ENCODE measurements at places on chromosomes 13 and 19.

DNA sequence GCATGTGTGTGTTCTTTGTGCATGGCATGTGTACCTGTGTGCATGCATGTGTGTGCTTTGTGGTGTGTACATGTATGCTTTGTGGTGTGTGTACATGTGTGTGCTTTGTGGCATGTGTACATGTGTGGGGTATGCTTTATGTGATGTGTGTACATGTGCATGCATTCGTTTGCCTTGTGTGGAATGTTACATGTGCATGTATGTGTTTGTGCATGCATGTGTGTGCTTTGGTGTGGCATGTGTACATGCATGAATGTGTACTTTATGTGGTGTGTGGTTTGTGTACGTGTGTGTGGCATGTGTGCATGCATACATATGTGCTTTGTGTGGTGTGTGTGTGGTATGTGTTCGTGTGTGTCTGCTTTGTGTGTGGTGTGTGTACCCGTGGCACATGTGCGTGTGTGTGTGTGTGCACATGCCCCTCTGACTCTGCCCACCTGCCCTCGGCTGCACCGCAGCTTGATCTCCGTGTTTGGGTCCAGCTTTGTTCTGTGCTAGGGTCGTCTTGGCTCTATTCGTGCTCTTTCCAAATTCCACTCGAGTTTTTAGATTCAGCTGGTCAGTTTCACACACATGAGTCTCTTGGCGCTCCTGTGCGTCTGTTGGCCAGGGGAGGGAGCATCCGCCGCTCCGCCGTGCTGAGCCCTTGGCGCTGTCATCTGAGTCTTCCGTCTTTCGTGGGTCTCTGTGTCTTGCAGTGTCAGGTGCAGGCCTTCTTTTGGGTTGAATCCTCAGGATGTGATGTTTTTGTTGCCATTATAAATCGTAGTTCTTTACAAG is 46.5 kb upstream of the TFDP1 start:
- no peak for DNase-seq

DNA sequence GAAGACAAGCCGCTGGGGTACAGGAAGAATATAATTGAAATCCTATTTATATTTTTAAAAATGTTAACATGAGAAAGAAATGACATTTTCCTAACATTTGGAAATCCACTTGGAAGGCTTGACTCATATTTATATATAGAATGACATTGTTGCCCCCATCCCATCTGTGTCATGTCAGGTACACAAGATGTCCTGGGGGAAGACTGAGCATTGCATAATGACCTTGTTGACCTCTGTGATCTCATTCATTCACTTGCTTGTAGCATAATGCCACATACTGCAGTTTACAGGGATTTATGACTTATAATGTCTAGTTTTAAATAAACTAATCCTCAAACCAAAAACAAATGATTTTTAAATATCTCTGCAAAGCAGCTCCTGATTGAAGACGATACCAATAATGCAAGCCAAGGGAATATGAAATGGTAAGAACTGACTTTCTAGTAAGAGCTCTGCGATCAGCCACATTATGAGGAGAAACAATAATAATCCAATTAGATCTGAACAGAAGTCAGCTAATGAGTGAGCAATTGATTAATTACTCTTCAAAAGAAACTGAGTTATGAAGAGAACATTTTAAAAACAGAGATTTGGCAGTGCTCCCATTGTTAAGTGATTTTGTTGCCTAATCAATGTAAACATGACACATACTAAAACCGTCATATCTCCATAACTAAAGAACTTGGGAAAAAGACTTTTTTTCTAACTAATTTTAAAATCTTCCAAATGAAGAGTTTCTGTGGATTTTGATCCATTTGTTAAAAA is 21.2 kb upstream of the VWA8 start:
- peak; percentile 57 for DNase-seq

- DNase-seq, result no peak
Measured at GRCh38 chr13:66673401-66673800, 556.7 kb downstream of the PCDH9 start.

GRCh38 chr13:110854866-110855265 is 60.0 kb downstream of the ANKRD10 start:
- no peak for DNase-seq

DNA sequence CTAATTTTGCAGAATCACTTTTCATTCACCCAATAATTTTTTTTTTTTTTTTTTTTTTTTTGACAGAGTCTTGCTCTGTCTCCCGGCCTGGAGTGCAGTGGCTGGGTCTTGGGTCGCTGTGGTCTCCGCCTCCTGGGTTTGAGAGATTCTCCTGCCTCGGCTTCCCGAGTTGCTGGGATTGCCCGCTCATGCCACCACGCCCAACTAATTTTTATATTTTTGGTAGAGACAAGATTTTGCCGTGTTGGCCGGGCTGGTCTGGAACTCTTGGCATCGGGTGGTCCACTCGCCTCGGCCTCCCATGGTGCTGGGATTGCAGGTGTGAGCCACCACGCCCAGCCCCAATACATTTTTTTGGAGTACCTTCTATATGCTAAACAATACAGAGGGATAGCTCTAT is 1120.0 kb upstream of the ATXN8OS start:
- no peak for DNase-seq

DNA sequence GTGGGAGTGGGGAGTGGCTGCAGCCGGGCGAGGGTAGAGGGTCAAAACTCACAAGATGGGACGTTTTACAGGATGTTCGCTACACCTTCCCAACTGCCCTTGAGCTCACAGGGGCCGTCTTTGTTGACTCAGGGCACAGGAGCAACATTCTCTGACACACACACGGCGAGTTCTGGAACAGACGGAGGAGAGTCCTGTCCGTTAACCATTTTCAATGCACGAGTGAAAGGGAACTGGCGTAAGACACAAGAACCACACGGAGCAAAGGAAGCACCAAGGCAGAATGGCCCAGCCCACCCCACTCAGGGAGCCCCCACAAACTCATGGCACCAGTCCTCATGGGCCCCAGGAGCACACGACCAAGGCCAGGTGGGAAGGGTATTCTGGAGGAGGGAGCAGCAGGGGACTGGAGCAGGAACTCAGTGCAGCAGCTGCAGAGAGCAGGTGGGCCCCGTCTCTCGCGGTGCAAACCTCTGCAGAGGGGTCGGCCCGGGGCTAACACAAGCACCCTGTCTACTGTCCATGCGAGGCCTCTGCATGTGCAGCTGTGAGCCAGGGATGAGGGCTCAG is 37.9 kb upstream of the ISYNA1 start:
- no peak for DNase-seq

GRCh38 chr19:17340871-17341357 is 3.6 kb downstream of the GTPBP3 start:
- no peak for DNase-seq

- no peak for DNase-seq
Measured at GRCh38 chr19:47005873-47006272, 13.8 kb upstream of the NPAS1 start.

GRCh38 chr13:89796196-89796595 is 1551.3 kb upstream of the MIR17HG start:
- DNase-seq, result no peak

- no peak for DNase-seq
Measured at GRCh38 chr19:567296-567900, 5.0 kb upstream of the BSG start.

DNA sequence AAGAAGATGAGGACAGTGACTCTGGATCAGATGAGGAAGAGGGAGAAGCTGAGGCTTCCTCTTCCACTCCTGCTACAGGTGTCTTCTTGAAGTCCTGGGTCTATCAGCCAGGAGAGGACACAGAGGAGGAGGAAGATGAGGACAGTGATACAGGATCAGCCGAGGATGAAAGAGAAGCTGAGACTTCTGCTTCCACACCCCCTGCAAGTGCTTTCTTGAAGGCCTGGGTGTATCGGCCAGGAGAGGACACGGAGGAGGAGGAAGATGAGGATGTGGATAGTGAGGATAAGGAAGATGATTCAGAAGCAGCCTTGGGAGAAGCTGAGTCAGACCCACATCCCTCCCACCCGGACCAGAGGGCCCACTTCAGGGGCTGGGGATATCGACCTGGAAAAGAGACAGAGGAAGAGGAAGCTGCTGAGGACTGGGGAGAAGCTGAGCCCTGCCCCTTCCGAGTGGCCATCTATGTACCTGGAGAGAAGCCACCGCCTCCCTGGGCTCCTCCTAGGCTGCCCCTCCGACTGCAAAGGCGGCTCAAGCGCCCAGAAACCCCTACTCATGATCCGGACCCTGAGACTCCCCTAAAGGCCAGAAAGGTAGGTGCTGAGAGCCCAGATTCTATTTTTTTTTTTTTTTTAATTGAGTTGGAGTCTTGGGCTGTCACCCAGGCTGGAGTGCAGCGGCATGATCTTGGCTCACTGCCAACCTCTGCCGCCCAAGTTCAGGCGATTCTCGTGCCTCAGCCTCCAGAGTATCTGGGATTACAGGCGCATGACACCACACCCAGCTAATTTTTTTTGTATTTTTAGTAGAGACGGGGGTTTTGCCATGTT is 2.3 kb downstream of the PPP1R15A start:
- DNase-seq, result no peak

GRCh38 chr13:38384171-38384570 is 34.5 kb downstream of the UFM1 start:
- no peak for DNase-seq

- no peak for DNase-seq
Measured at GRCh38 chr19:38099966-38100365, 124.1 kb downstream of the DPF1 start.

GRCh38 chr13:40189898-40190630 is 476.4 kb downstream of the FOXO1 start:
- DNase-seq, result no peak

GRCh38 chr13:34108410-34108809 is 290.5 kb downstream of the RFC3 start:
- DNase-seq, result no peak

GRCh38 chr13:113989585-113990300 is 15.9 kb upstream of the C13orf46 start:
- DNase-seq, result no peak

DNA sequence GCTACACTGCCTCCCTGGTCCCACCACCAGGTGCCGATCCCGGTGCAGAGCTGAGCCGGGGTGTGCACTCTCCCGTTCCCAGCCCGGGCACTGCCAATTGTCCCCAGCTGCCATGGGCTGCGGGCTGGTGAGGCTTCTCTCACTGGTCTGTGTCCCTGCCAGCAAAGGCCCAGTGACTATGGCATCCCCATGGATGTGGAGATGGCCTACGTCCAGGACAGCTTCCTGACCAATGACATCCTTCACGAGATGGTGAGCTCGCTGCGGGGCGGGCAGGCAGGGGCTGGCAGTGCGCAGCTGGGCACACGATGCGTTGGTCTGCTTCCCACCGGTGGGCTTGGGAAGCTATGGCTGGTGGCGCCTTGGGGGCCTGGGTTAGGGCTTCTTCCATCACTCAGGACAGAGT is 14.6 kb downstream of the MPND start:
- DNase-seq, result no peak

DNA sequence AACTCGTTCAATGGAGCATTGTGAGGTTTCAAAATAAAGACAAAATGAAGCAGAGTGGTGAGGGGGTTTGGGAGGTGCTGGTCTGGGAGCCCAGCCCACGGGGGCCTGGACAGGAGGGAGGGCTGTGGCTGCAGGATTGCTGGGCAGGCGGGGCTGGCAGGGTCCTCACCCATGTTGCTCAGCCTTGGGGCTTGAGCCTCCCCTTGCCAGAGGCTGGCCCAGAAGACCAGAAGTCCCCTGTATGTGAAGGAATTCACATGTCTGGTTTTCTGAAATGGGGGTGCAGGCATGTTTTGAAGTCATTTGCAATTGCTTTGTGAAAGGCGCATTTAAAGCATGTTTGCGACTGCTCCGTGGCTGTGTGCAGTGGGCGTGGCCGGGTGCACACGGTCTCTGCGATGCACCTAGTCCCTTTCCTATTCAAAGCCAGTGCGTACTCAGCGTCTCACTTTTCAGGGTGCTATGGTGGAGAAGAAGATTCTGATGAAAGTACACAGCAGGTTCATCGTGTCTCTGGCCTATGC is 2.3 kb downstream of the GRK1 start:
- DNase-seq, result no peak

- no peak for DNase-seq
Measured at GRCh38 chr13:24668511-24668910, 11.7 kb upstream of the ATP12A start.
